ENCODE measurements at places on chromosomes 6 and 20. TPM values are rescaled to one million over a fixed set of nuclear protein-coding genes. Genes with fewer than 3 reads are reported as not detected.

DNA sequence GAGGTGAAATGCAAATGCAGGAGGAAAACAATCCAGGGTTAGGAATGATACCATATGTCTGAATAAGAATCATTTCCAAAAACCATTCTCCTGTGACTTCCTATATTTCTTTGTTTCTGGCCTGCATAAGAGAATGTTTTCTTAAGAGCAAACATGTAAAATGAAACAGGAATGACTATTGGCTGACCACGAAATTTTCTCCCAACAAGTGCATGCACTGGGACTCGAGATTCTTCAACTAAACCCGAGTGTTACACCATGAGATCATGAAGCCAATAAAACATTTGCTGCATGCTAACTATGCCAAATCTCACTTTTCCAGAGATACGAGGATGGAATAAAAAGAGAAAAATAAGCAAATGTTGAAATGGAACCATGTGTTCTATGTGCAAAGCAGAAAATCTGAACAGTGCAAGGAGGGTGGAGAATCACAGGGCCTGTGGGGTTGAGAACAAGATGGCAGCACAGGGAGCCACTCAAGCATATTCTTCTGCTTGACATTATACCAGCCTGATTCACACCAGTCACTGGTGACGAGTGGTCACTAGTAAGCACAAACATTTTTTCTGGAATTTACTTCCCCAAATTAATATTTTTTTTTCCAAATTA is 212.2 kb upstream of the FOXA2 start:
- no peak for DNase-seq

DNA sequence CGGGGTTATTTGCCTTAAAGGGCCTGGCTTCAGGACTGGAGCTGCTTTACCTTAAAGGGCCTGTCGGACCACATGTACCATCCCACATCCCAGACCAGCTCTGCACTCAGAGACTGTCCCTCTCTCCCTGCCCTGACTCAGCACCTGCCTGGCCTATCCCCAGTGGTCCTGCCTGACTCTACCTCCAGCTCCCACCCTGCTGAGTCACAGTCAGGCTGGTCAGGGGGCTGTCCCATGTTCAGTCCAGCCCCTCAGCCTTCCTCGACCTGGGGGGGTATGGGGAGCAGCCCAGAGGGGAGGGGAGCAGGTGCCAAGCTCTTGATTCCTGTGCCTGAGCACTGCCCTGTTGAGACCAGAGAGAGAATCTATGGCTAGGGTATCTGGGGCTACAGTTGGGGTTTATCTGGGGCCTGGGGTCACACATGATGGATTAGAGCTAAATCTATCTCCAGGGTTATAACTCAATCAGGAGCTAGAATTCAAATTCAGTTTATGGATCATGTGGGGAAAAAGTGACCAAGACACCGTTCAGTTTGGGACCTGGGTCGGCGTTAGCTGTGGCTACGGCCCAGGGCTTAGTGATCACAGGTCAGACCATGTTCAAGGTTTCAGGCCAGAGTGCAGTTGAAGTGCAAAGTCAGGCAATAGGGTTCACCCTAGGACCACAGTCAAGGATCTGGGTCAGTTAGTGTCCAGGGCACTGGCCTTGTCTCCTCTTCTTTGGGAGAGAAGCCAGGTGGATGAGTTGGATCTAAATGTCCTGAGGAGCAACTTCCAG is 9.4 kb upstream of the TRIB3 start:
- DNase-seq: no peak

GRCh38 chr20:3846740-3847428 is at the start of gene MAVS:
MAVS (plus strand) TSS chr20:3846834; CDS start chr20:3854625, 7,791 bp downstream.
- DNase-seq: peak; percentile 95

DNA sequence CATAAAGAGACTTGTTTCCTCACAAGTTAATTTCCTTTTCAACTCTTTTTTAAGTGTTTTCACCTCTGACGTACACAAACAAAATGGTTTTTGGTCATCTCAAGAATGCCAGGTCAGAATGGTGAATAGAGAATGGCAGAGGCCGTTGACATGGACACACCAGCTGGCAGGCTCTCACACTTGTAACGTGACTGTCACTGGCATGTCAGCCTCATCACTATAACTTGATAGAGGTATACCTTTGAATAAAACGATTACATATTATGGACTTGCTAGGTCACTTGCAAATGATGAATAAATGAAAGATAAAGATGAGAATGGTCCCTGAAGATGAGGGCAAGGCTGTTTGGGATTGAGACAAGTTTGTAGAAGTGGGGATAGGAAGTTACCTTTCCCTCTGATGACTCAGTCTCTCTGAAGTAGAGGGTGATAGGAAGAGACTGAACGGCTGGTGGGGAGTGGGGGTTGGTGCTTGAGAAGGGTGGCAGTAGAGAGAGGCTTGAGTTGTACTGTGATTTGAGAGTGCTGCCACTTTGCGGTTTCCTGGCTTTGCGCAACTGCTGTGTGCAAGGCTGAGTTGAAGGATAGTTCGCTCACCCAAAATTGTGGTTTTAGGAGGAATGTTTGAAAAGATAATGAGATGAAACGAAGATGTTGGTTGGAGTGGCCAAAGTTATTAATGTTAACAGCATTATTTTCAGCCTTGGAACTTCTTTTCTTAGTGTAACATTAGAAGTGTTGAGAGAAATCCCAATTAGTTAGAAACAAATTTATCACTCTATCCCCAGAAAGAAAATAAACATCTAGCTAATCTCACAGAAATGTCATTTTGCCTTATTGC is 30.3 kb downstream of the TBPL1 start:
- no peak for DNase-seq

GRCh38 chr6:4905826-4906225 is 98.0 kb downstream of the RPP40 start:
- DNase-seq: no peak

GRCh38 chr6:142189057-142189456 is 42.0 kb downstream of the VTA1 start:
- no peak for DNase-seq

EBF4 gene
- total RNA-seq: 0.66 TPM
